ENCODE measurements at places on chromosomes 3 and 15.

DNA sequence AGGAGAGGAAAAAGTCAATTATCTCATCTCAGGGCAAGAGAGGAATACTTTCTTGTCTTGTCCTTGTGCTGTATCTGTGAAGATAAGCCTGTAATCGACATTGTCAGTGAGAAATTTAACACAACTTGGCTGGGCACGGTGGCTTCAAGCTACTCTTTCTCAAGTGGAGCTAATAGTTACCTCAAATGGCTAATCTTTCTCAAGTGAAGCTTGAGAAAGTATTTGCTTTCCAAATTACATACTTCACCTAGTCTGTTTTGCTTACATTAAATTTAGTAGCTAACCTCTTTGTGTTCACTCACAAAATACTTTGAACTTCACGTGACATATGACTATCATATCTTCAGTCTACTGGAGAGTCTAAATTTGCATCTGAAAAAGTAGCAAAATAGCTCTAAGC lies 48.3 kb upstream of the B3GALNT1 start:
- DNase-seq = no peak

- no peak for DNase-seq
Measured at GRCh38 chr15:43225201-43225949, 4.6 kb upstream of the EPB42 start.

- DNase-seq = no peak
Measured at GRCh38 chr15:57624730-57625129, 33.0 kb downstream of the MYZAP start.

- no peak for DNase-seq
Measured at GRCh38 chr3:18033581-18034108, 291.2 kb upstream of the TBC1D5 start.

DNA sequence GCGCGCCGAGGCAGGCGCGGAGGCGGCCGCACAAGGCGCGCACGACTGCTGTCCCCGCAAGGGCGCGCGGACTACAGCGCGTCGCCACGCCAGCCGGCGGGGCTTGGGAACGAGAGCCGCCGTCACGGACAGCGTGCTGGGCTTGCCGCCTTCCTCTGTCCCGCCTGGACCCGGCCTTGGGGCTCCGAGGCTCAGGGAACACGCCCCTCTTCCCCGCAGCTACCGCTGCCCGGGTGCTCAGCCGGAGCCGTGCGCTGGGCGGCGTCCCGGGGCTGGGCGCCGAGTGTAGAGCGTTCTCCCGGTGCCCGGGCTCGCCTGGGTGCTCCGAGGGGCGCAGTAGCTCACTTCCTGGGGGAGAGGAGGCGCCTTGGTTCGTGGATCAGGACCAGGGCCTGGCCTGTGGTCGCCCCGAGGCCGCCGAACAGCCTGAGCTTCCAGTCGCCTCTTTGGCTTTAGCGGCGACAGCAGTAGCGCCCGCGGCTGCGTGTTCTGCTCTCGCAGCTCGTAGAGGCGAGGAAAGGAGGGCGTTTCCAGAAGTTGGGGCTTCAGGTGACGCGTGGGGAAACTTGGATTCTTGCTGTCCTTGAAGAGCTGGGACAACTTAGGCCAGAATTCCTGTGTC lies 226.7 kb upstream of the C2CD4B start:
- peak; percentile 78 for DNase-seq

- no peak for DNase-seq
Measured at GRCh38 chr3:188518416-188518815, 364.5 kb downstream of the LPP start.

DNA sequence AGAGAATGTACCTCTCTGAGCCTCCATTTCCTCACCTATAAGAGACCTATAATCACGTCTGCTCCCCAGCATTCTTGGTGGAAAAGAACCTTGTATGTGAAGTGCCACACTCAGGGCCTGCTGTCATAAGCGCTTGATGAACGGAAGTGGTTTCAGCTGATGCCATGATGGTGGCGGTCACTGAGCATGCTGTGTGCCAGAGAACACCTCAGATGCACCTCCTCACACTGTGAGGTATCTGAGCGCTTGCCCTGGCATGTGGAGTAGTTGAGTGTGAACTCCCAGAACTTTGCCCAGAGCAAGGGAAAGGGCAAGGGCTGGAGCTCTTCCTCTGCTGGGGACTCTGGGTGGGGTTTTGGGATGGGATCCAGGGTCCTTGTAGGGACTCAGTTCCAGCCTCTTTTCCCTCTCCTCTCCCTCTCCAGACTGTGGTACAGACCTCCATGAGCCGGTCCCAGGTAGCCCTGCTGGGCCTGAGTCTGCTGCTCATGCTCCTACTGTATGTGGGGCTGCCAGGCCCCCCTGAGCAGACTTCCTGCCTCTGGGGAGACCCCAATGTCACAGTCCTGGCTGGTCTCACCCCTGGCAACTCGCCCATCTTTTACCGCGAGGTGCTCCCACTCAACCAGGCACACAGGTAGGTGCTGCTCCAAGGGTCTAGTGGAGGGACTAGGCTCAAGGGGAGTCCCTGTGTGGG lies 2.7 kb downstream of the ABHD14A start:
- no peak for DNase-seq

DNA sequence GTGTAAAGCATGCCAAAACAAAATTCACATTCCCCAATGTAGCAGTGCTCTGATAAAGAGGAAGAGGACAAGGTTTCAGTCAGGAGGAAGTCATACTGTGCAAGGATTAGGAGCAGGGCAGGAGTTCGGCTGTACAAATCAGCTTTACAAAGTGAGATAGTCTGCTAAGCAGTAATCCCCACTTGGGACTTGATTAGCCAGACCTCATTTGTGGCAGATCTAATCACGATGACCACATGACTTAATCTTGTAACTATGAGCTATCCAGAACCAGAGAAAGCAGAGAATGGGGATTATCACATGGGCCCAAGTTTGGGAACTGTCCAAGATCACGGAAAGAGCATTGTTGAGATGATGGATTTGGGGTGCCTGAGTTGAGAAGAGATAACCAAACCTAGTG lies 7.8 kb downstream of the DCBLD2 start:
- no peak for DNase-seq

DNA sequence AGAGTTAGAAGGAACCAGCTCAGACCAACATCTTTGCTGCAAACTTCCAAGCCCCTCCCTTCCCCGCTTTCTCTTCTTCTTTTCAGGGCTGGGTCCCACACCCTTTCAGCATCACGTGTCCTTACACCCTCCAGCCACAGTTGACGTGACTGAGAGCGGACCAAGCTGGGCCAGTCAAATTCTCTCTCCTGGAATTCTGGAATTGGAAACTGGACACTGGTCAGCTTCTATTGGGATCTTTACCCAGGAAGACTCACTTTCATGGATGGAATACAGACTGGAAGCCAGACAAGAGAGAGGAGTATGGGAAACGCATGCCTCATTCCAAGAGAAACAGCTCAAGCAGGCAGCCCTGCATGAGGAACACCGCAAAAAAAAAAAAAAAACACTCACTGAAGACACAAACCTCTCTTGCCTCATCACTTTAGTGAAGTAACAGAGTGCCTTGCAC lies 12.4 kb upstream of the TPM1 start:
- no peak for DNase-seq

- DNase-seq = no peak
Measured at GRCh38 chr3:162602619-162603018, 1106.0 kb downstream of the OTOL1 start.

GRCh38 chr3:160612386-160613075 lies 47.2 kb upstream of the KPNA4 start:
- no peak for DNase-seq

- DNase-seq = no peak
Measured at GRCh38 chr3:12893852-12894251, 52.5 kb upstream of the RPL32 start.

DNA sequence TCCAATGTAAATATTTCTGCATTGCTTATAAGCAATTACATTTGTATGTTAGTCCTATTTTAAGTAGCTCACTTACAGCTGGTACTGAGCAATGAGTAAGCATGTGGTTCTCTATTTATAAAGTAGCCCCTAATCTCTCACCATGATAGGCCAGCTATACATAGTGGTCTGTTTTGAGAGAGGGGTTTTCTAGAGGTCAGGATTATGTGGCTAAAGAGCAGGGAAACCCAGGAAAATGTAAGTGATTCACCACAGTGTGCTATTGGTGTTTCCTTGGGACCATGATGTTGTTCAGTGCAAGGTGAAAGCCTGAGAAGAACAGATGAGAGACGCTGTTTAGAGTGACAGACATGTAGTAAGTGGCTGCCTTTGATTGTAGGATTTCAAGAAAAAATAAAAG lies 26.4 kb downstream of the RBMS3 start:
- no peak for DNase-seq

GRCh38 chr15:73869216-73869995 lies 4.0 kb upstream of the TBC1D21 start:
- no peak for DNase-seq

- peak; percentile 89 for DNase-seq
Measured at GRCh38 chr3:50365080-50365841, 5.9 kb upstream of the TMEM115 start.

DNA sequence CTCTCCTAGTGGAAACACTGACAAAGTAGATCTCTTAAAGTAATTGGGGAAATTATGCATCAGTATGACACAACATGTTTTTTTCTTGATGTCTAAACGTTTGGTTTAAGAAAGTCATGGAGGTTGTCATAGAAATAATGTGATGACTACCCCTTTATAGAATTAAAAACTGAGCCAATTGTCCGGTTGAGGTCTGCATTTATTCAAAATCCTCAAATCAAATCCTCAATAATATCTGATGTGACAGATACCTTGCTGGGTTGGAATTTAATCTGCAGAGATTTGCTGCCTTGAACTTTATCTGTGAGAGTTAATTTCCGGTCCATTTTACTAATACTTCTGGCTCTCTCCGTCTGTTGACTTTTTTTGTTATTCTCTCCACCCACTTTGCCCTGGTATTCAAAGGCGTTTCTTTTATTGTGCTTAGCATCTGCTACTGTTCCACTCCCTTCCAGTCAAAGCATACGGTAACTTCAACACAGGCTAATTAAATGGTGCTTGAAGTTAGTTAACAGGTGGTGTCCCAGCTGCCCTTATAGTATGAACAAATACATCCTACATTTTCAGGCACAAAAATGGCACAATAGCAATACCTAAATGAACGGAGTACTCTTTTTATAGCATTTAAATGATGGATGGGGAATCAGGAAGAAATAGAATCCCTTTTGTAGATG lies 628.3 kb downstream of the ROBO1 start:
- no peak for DNase-seq

- no peak for DNase-seq
Measured at GRCh38 chr3:168884353-168884903, 779.1 kb downstream of the MECOM start.

GRCh38 chr3:108222853-108223565 lies 785 bp upstream of the IFT57 start:
- DNase-seq = no peak

DNA sequence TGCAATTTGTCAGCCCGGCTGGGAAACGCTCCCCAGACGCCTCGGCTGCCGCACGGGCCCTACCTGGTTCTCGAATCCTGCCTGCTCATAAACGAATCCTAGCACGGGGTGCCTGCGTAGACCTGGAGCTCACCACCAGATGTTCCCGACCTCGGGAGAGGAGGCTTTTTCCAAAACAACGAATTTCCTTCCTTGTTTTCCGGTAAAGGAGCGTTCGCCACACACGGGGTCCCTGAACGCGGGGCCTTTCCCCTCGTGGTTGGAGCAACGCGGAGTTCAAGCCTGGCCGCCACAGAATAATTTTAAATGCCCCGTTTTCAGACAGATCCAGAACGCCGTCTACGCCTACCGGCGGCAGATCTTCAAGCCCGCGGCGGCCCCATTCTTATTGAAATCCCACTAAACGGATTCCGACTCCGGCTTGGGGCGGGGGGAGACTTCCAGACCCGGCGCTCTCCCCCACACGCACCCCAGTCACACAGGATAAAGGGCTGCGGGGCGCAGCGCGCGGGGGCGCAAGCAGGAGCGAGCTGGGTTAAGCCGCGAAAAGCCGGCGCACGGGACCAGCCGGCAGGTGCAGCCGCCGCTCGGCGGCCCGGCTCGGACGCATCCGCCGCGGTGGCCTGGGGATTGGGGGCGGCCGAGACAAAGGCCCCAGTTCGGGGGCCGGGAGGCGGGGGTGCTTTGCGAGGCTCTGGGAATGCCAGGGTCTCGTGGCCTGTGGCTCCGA lies 895 bp downstream of the GATA2 start:
- DNase-seq = peak; percentile 56

DNA sequence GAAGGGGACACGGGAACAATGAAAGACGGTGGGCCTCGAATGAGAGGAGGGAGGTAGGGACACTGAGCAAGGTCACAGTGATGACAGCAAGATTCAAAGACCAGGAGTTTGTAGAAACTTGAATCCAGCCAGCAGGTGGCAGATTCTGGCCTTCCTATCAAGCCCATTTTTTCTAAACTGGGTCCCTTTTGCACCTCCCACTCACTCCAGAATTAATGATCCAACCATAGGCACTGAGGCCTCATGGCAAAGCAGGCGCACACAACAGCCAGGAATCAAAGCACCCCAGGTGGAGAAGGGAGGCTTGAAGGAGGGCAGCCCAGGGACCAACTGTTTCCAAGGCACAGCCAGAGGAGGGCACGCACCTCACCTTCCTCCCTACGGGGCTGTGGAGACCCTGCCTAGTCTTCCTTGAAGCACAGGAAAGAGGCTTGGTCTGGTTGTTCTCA lies 90.2 kb downstream of the ANP32A start:
- DNase-seq = no peak

DNA sequence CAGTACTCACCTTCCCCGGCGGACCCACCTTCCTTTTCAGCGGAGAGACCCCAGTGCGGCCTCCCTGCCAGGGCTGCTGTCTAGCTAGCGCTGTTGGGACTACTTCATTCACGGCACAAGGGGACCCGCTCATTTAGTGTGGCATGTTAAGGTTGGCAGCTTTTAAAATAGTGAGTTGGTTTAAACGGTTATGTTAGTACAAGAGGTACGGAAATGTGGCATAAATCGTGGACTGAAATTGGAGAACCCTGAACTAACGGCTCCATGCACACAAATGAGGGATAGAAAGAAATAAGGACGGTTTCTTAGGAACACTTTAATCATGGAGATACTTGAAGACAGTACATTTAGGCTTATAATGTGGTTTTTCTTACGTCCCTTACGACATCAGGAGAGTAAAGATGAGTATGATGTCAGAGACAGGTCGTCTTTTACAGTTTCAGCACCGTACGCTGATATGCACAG lies 752 bp downstream of the CEP63 start:
- DNase-seq = no peak

GRCh38 chr3:178561239-178561638 lies 25.0 kb downstream of the KCNMB2 start:
- no peak for DNase-seq

- no peak for DNase-seq
Measured at GRCh38 chr3:134186391-134186790, 64.3 kb downstream of the RYK start.

DNA sequence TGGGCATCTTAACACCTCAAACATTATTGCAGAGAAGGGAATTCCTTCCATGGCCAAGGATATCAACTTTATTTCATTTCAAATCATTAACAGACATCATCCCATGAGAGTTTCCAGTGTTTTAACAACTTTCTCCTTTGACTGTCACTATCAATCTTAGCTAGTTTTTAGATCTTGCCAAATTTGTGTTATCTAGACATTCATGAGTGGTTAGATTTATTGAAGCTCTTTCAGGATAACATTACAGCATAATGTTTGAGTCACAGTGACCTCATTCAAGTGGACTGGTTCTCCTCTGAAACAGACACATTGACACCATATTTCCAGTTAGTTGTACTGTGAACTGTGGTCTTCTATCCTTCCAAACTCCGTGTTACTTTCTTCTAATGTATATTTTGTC lies 8.6 kb upstream of the TNFAIP8L3 start:
- no peak for DNase-seq

GRCh38 chr3:129121016-129121791 lies 400 bp downstream of the RAB43 start:
- DNase-seq = no peak

GRCh38 chr3:128576290-128576689 lies 74.3 kb downstream of the RPN1 start:
- DNase-seq = no peak

Measured in upper lobe of right lung (tissue), 1 donor.